Mesothelial cell of epicardium (in vitro differentiated cells): ENCODE measurements at places on chromosomes 5 and 9. TPM values are rescaled to one million over a fixed set of nuclear protein-coding genes. Genes with fewer than 3 reads are reported as not detected.

DNA sequence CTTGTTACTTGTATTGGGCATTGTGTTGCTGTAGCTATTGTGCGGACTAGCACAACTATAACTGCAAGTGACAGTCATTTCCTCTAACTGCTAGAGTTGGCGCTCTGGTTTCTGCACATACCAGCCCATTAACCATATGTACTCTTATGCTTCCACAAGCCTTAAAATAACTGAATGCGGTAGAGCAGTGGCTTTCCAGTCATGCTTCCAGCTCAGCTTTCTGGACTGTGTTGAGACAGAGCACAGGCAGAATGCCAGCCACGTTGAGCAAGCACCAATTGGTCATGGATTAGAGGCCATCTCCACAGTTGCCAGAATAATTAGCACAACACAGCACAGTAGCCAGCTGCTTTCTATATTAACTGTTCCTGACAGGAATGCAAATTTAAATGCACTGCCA lies 12.2 kb downstream of the INVS start:
- peaks cover 10% of the 10 kb centered on the region for H3K36me3 ChIP-seq
- no peak for DNase-seq
- H3K27me3 ChIP-seq = no peaks in the 10 kb centered on the region
- H3K27ac ChIP-seq = no peak overlapping the region

- no peak overlapping the region for H3K4me3 ChIP-seq
- no peaks in the 10 kb centered on the region for H3K36me3 ChIP-seq
- no peak overlapping the region for H3K27ac ChIP-seq
- peaks cover 37% of the 10 kb centered on the region for H3K4me1 ChIP-seq
- peaks cover 54% of the 10 kb centered on the region for H3K27me3 ChIP-seq
These were observed 5.1 kb upstream of the ANXA2R start for GRCh38 chr5:43045236-43045635.

The IQGAP2 gene
- total RNA-seq = 13.9 to 16.0 TPM (median 15.2 TPM) in 3 replicates

The TMEFF1 gene
- 19.6 to 25.5 TPM (median 24.3 TPM) in 3 replicates for total RNA-seq

DNA sequence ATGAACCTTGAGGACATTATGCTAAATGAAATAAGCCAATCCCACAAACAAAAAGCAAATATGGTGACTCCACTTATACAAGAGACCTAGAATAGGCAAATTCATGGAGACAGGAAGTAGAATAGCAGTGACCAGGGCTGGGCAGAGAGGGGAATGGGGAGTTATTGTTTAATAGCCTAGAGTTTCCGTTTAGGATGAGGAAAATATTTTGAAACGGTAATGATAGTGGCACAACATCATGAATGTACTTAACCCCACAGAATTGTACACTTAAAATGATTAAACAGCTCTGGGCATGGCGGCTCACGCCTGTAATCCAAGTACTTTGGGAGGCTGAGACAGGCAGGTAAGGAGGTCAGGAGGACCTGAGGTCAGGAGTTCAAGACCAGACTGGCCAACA lies 65.8 kb downstream of the NSUN2 start:
- no peak overlapping the region for H3K4me3 ChIP-seq
- no peak for DNase-seq
- peaks cover 38% of the 10 kb centered on the region for H3K27me3 ChIP-seq

The PCDHGA7 gene
- total RNA-seq = 0.33 to 0.43 TPM (median 0.38 TPM) in 3 replicates

DNA sequence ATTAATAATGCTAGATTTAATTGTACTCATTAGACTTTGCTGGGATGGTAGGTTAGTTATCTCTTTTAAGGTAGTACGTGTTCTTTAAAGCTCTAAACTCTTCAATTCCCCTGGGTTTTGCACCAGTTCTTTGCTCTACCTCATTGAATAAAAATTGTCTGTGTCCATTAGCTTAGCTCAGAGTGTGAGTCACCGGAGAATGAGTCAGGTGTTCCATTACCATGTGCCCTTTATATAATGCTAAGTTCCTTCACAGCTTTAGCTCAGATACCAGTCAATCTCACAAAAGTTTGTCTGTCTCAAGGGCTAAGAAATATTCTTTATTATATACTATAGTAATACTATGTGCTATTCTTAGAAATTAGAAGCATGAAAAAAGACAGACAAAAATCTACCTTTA lies 339.4 kb downstream of the PRELID2 start:
- H3K27ac ChIP-seq = no peak overlapping the region
- no peaks in the 10 kb centered on the region for H3K27me3 ChIP-seq
- no peak for DNase-seq
- H3K4me1 ChIP-seq = peaks cover 6% of the 10 kb centered on the region

DNA sequence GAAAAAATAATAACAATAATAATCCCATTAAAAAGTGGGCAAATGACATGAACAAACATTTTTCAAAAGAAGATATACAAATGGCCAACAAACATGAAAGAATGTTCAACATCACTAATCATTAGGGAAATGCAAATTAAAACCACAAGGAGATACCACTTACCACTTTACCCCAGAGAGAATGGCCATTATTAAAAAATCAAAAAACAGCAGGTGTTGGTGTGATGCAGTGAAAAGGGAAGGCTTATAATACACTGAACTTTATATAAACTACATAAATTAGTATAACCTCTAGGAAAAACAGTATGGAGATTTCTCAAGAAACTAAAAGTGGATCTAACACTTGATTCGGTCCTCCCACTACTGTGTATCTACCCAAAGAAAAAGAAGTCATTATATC lies 81.9 kb downstream of the DROSHA start:
- no peak for DNase-seq
- peaks cover 69% of the 10 kb centered on the region for H3K36me3 ChIP-seq
- no peaks in the 10 kb centered on the region for H3K4me1 ChIP-seq
- no peak overlapping the region for H3K27ac ChIP-seq
- H3K27me3 ChIP-seq = no peaks in the 10 kb centered on the region

- DNase-seq = no peak
- H3K36me3 ChIP-seq = peaks cover 4% of the 10 kb centered on the region
- peak overlapping the region; percentile 77 for H3K27ac ChIP-seq
- H3K4me3 ChIP-seq = no peak overlapping the region
- peaks cover 5% of the 10 kb centered on the region for H3K4me1 ChIP-seq
- H3K27me3 ChIP-seq = no peaks in the 10 kb centered on the region
These were observed 5.6 kb downstream of the EDF1 start for GRCh38 chr9:136860529-136860928.
